ENCODE measurements at places on chromosomes 11 and 22. TPM values are rescaled to one million over a fixed set of nuclear protein-coding genes. Genes with fewer than 3 reads are reported as not detected.

GNG3 gene
- total RNA-seq = not detected

C11orf65 gene
- total RNA-seq = not detected

TMEM258 gene
- 50.3 TPM for total RNA-seq

RFPL1 gene
- total RNA-seq = not detected

GDPD4 gene
- not detected for total RNA-seq

ARVCF gene
- 11.9 TPM for total RNA-seq

UBQLNL gene
- not detected for total RNA-seq

IFITM10 gene
- 0.72 TPM for total RNA-seq

Measured in stomach (tissue), 19 donors.